ENCODE measurements at places on chromosomes 6 and 20.
A peak's percentile ranks its signal among the peaks of the same experiment; 100 is the strongest.

DNA sequence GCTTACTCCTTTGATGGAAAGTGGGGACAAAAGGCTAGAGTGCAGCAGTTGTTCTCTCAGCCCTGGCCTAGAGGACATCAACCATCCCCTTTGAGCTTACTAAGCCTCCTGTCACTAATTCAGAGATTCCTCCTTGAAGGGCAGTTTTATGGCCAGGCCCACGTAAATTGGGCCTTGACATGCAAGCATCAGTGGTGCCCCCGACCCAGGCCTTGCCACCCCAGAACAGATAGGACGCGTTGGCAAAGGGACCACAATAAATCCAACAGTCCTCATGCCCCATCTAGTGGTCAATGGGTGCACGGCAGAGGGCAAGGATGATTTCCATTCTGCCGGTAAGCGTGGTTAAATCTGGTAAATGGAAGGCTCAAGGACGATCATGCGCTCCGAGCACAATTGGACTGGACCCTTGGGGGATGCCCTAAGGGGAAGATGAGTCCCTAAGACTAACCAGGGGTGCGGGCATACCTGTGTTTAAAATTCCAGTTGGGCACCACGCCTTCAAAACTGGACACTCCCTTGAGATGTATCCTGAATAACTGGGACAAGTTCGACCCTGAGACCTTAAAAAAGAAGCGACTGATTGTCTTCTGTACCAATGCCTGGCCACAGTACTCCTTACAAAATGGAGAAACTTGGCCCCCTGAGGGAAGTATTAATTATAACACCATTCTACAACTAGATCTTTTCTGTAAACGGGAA lies 32.6 kb downstream of the CEP85L start:
- peak; percentile 81 for DNase-seq

DNA sequence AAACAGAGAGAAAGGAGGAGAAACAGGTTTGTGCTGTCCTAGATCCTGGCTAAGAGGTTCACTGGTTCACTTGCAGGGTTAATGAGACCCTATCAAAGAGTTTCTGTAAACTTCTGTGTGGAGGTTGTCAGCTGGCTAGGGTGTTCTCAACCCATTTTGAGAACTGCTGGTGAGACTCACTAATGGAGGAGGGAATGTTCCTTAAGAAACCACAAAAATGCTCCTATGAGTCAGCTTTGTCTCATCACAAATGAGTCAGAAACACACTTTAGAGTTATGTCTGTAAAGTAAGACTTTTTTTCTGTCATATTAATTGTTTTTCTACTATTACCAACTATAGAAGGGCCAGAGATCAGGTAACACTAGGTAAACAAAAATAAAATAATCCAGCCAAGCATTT lies 884.4 kb downstream of the PHF3 start:
- DNase-seq: no peak

GRCh38 chr6:89047473-89047872 lies 33.1 kb upstream of the PNRC1 start:
- DNase-seq: no peak

- DNase-seq: no peak
These were observed 122.0 kb downstream of the GFRAL start for GRCh38 chr6:55449225-55449624.

DNA sequence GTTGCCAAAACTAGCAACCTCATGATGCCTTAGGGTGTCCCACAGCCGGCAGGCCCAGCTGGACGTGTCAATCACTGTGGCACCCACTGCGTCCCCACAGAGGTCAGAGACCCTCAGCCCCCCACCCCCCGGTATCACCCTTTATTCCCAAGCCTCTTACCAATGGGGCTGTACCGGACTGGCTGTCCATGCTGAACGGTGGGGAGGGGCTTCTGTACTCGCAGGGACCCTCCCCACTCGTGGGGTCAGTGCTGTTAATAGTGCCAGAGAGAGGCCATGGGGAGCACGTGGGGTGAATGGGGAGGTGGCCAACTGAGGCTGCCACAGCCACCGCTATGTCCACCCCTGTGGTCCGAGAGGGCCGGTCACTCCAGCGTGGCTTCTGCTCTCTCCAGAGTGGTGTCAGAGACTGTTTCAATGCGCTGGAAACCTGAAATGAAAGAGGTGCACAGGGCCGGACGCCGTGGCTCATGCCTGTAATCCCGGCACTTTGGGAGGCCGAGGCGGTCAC lies 68.6 kb downstream of the THBS2 start:
- DNase-seq: no peak

DNA sequence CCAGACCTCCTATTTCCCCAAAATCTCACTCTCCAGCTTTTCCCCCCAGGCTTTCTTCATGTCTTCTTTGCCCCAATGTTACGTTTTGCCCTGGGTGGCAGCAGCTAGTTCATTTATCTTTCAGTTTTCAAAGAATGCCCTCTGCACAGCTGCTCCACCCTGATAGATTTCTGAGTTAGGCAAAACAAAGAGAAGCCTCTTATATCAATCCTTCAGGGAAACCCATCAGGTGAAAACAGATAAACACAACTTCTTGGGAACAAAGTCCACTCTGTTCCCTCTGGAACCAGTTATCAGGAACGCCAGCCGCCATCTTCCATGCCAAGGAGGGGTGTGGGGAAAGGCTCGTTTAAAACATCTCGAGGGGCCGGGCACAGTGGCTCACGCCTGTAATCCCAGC lies 34.0 kb downstream of the ZBTB9 start:
- DNase-seq: no peak

All from activated naive CD4-positive, alpha-beta T cell treated with anti-CD3 and anti-CD28 coated beads for 36 hours (primary cell).